ENCODE measurements at places on chromosomes 12 and 14.

DNA sequence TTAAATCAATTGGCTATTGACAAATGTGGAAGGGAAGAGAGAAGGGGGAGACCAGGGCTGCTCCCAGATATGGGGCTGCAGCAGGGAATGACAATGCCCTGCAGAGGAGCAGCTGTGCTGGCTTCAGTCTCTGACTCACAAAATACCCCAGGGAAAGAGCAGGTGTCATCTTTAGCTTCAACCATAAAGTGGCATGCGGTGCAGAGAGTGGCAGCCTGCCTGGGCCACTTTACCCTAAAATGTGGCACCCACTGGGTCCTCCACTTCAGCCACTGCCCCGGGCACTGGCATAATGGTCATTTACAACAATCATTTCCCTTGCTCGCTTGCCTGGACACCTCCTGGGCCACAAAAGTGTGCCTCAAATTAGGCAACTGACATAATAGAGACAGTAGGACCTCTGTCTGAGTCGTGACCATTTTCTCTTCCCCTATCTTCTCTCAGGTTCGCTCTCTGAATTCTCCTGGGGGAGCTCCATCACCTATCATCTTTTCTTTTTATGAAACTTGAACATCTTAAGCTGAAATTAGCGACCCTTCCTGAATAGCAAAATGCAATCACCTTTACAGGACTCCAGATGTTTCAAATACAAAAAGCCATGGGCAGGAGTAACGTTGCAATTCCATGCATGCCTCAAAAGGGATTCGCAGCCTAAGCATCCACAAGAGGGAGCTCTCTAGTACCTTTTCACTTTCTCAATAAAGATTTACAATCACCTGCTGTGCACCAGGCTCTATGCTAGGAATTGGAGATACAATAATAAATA is 179.9 kb upstream of the ATF7IP start:
- no peaks in the 10 kb centered on the region for H3K27me3 ChIP-seq
- DNase-seq: no peak
- no peaks in the 10 kb centered on the region for H3K4me1 ChIP-seq
- no peak overlapping the region for H3K27ac ChIP-seq

DNA sequence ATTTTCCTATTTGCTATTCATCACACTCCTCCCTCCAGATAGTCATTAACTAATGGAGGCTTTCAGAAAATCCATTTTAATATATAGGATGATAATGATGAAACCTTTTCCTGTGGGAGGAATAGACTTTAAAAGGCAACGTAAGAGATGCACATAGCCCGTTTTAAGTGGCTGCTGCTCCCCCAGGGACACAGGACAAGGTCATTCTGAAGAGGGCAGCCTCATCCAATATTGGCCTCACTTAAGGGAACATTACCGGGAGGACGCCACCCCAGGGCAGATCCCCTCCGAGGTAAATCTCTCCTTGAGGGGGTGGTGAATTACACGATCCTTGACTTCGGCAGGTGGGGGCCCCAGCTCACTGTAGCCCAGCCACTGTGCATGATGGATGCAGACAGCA is 131.9 kb downstream of the PIWIL1 start:
- no peaks in the 10 kb centered on the region for H3K27me3 ChIP-seq
- H3K36me3 ChIP-seq: no peaks in the 10 kb centered on the region
- H3K4me1 ChIP-seq: no peaks in the 10 kb centered on the region

DNA sequence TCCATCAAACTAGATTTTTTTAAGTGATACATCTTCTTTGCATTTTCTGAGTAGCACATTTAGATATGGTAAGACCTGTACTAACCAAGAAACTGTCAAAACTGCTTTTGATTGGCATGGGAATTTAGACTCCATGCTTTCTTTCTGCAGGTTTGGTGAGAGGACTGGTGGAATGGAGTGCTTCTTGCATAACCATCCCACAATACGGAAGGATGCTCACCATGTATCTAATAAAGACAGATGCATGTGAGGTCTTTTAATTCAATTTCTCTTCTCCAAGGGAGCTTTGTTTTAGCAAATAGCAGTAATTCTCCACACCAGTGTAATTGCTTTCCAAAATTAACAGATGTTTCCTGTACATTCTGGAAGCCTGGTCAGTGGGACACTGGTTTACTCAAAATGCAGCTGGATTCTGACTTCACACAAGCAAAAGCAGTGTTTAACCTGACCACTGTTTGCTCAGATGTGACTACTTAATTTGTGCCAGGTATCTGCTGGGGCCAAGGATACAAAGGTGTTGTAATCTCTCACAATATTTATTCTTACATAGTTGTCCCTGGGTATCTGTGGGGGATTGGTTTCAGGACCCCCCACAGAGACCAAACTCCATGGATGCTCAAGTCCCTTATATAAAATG is 26.1 kb downstream of the FGD6 start:
- H3K4me3 ChIP-seq: no peak overlapping the region
- no peak for DNase-seq
- H3K27me3 ChIP-seq: no peaks in the 10 kb centered on the region
- no peaks in the 10 kb centered on the region for H3K36me3 ChIP-seq

- DNase-seq: no peak
- no peaks in the 10 kb centered on the region for H3K36me3 ChIP-seq
These were observed 150.1 kb upstream of the FSCB start for GRCh38 chr14:44657203-44657602.

- H3K36me3 ChIP-seq: no peaks in the 10 kb centered on the region
- H3K4me3 ChIP-seq: no peak overlapping the region
- H3K4me1 ChIP-seq: no peaks in the 10 kb centered on the region
- DNase-seq: no peak
- no peaks in the 10 kb centered on the region for H3K27me3 ChIP-seq
These were observed 168.7 kb upstream of the TMCC3 start for GRCh38 chr12:94819011-94819410.

- DNase-seq: no peak
- H3K36me3 ChIP-seq: no peaks in the 10 kb centered on the region
- no peak overlapping the region for H3K4me3 ChIP-seq
- H3K27me3 ChIP-seq: no peaks in the 10 kb centered on the region
These were observed 448.1 kb downstream of the NPAS3 start for GRCh38 chr14:33386781-33387180.

- no peaks in the 10 kb centered on the region for H3K4me1 ChIP-seq
- H3K36me3 ChIP-seq: no peaks in the 10 kb centered on the region
- H3K27ac ChIP-seq: no peak overlapping the region
- no peaks in the 10 kb centered on the region for H3K27me3 ChIP-seq
These were observed 86.4 kb downstream of the BCL11B start for GRCh38 chr14:99185436-99186068.

DNA sequence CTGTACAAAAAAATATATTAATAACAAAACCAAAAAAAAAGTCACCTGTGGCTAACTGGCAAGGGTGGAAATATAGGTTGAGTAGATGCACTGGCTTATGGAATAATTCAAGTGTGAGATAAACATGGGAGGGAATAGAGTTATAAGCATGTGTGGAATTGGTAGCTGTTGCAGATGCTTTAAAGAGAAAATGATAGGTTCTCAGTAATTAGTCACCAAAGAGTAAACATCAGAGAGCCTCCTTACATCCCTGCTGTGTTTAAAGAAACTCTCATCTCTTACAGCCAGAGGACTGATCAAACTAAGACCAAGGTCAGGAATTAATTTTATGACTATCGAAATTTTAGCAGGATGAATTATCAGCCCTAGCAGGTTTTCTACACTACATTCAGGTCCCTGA is 70.5 kb downstream of the EGLN3 start:
- no peak for DNase-seq
- no peaks in the 10 kb centered on the region for H3K27me3 ChIP-seq
- no peak overlapping the region for H3K4me3 ChIP-seq

DNA sequence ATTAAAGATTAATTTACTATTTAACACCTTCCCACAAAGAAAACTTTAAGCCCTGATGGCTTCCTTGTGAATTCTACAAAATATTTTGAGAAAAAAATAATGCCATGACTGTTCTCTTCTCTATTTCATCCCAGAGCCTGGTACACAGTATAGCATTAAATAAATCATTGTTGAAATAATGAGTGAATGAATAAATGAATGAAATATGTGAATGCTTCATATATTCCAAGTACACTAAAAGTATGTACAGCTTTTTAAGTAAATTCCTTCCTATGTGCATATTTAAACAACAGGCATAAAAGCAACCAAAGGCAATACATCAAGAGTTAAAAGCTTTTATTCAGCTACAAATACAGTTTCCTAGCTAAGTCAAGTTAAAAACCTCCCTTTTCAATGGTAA is 144.9 kb upstream of the CCDC196 start:
- H3K4me1 ChIP-seq: no peaks in the 10 kb centered on the region
- H3K36me3 ChIP-seq: no peaks in the 10 kb centered on the region
- no peak overlapping the region for H3K27ac ChIP-seq
- DNase-seq: no peak
- H3K27me3 ChIP-seq: no peaks in the 10 kb centered on the region
- H3K4me3 ChIP-seq: no peak overlapping the region

DNA sequence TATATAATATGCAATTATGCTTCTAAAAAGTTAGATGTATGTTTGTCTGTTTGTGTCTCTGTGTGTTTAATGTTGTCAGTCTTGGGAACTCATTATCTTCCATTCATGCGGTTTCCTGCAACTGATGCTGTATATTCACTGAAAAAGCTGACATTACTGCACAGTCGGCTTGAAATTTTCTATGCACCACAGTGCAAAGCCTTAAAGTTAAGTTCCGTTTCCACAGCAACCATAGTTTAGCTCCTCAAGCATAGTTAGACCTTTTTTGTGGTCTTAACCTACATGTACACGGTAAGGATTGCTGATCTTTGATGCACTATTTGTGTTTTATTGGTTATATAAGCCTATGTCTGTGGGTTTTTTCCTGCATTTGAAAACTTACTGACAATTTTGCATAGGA is 309.4 kb downstream of the KCNC2 start:
- no peak overlapping the region for H3K27ac ChIP-seq
- no peaks in the 10 kb centered on the region for H3K4me1 ChIP-seq
- no peak for DNase-seq
- no peak overlapping the region for H3K4me3 ChIP-seq
- no peaks in the 10 kb centered on the region for H3K36me3 ChIP-seq
- no peaks in the 10 kb centered on the region for H3K27me3 ChIP-seq

DNA sequence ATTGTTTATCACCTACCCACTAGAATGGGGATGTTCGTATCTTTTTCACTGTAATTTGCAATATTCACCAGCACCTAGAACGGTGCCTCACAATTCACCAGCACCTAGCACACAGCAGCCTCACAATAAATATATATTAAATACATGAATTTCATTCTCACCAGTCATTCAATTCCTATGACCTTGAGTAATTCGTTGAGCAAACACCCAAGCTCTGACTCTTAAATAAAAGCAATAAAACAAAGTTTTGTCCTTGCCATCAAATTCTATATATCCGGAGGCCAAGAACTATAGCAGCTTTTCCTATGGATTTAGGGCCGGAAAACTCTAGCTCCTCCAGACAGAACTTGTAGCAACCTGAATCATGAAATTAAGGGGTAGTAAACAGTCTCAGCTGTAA is 981 bp downstream of the VTI1B start:
- H3K27ac ChIP-seq: no peak overlapping the region
- no peak for DNase-seq
- H3K27me3 ChIP-seq: no peaks in the 10 kb centered on the region
- no peaks in the 10 kb centered on the region for H3K36me3 ChIP-seq
- H3K4me3 ChIP-seq: peak overlapping the region; percentile 98
- H3K4me1 ChIP-seq: peaks cover 45% of the 10 kb centered on the region

DNA sequence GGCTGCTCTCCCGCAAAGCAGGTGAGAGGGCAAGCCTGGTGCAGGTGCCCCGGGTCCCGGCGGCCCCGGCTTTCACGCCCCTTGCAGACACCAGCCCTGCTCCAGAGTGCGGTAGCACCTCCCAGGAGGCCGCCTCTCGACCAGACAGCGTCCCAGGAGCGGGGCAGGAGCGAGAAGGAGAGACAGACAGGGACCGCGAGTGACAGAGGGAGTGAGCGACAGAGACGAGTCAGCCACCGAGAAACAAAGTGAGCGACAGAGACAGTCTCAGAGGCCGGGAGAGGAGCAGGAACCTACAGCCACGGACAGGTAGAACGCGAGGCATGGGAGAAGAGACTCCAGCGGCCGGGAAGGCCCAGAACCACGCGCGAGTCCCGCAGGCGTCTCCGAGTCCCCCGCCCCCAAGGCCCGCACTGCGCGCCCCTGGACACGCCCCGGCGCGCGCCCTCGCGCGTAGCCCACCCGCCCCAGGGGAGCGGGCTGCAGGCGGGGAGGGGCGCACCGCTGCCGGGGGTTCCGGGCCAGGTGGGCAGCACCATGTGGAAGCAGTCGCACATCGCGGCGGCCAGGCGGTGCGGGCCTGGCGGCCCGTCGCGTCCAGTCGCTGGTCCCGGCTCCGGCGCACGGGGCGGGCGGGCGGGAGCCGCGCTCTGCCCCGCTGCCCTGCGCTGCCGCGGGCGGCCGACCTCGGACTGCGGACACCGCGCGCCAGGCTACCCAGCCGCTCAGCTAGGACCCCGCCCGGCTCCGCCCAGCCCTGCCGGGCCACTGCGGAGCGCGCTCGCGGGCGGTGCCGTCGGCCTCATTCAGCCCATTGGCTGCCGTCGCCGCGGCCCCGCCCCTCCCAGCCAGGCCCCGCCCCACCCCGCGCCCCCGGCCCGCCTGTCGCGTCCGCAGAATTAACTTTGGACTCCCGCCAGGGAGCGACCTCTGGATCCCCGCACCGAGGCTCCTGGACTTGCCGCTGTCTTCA is at the start of gene AHNAK2:
Gene AHNAK2 (minus strand): TSS at position 694 of the 973 bp plus-strand sequence. CDS start 137 bp downstream, at position 557.
- no peak for DNase-seq
- peak within 1 kb of the TSS; percentile 48 for H3K4me3 ChIP-seq
- H3K27ac ChIP-seq: peak within 1 kb of the TSS; percentile 79
- H3K36me3 ChIP-seq: no peaks in the 10 kb centered on the region
- peaks cover 52% of the 10 kb centered on the region for H3K4me1 ChIP-seq
- no peaks in the 10 kb centered on the region for H3K27me3 ChIP-seq

GRCh38 chr12:56722832-56723231 is 2.3 kb downstream of the NACA start:
- no peak for DNase-seq
- H3K27me3 ChIP-seq: no peaks in the 10 kb centered on the region
- H3K4me1 ChIP-seq: peaks cover 57% of the 10 kb centered on the region
- H3K27ac ChIP-seq: peak overlapping the region; percentile 91
- H3K4me3 ChIP-seq: peak overlapping the region; percentile 76
- no peaks in the 10 kb centered on the region for H3K36me3 ChIP-seq

- no peak for DNase-seq
- no peak overlapping the region for H3K4me3 ChIP-seq
- no peak overlapping the region for H3K27ac ChIP-seq
- H3K4me1 ChIP-seq: no peaks in the 10 kb centered on the region
- no peaks in the 10 kb centered on the region for H3K27me3 ChIP-seq
These were observed 306.2 kb downstream of the TRHDE start for GRCh38 chr12:72578327-72578726.

DNA sequence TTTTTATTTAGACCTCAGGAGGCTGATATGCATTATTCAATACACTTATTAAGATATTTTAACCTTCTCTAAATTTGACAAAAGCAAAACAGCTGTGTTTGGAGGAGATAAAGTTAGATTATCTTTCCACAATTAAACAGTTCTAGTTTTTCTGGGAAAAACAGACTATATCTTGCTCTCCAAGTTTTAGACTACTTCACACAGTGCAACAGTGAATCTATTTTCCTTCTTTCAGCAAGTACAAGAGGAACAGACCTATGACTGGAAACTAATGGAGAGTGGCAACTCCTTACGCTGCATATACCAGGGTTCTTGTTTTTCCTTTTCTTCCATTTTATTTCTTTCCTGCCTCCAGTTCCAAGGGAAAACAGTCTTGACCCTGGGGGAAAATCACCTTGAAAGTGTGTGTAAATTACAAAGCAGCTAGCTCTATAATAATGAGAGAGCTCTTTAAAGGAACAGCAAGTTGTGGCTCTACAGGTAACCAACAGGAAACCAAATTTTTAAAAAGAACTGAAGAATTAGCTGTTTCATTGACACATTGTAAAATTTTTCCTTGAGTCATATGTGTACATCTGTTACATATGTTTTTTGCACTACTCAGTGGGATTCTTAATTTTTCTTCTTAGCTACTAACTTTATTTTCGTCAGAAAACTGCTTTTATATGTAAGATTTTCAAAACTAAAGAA is 27.4 kb downstream of the DNM1L start:
- no peak overlapping the region for H3K27ac ChIP-seq
- no peak overlapping the region for H3K4me3 ChIP-seq
- H3K27me3 ChIP-seq: no peaks in the 10 kb centered on the region
- peaks cover 67% of the 10 kb centered on the region for H3K36me3 ChIP-seq
- H3K4me1 ChIP-seq: no peaks in the 10 kb centered on the region

All from esophagus squamous epithelium (tissue), 5 donors.